ENCODE measurements at places on chromosomes 4 and X. TPM values are rescaled to one million over a fixed set of nuclear protein-coding genes. Genes with fewer than 3 reads are reported as not detected.

GRCh38 chr4:138709859-138710258, 305.7 kb upstream of the NOCT start:
- DNase-seq = no peak

DNA sequence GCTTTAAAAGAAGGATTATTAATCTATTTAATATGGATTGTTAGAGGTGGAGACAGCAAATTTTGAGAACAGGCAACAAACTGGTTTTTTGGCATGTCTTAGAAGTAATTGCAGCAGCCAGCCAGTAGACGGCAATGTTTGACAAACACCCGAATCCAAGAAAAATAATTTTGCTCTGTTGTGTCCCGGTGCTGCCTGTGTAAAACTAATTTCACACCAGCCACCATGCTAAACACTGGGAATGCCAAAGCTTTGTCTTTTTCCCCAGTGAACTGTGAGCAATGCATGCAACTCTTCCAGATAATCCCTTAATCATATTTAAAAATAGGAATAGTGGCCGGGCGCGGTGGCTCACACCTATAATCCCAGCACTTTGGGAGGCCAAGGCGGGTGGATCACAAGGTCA, 25.9 kb downstream of the SMIM31 start:
- DNase-seq = no peak

GRCh38 chr4:139223682-139224317, 46.8 kb upstream of the ELF2 start:
- DNase-seq = no peak

GRCh38 chrX:114999906-115000305, 17.5 kb downstream of the IL13RA2 start:
- no peak for DNase-seq

DNA sequence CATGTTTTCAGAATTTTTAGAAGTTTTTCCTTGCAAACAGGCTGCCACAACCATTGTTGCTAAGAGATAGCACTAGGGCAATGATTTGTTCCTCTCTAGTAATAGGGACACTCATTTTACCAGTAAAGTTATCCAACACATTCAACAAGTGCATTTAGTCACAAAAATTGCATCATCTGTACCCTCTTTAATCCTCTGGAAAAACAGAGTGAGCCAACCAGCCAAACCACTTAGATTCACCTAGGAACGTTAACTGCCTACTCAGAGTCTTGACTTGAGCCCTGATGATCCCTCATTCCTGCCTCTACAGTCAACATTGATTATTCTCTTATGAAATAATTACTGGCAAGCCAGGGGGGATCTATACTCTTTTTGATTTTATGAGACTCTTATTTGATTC, 17.0 kb upstream of the ADGRA3 start:
- DNase-seq = no peak

Gene SGMS2
- 0.08 TPM for total RNA-seq

Gene PPAT
- 4.7 TPM for total RNA-seq

Data from CD4-positive, alpha-beta T cell (primary cell).